ENCODE measurements at places on chromosomes 12 and 14.

DNA sequence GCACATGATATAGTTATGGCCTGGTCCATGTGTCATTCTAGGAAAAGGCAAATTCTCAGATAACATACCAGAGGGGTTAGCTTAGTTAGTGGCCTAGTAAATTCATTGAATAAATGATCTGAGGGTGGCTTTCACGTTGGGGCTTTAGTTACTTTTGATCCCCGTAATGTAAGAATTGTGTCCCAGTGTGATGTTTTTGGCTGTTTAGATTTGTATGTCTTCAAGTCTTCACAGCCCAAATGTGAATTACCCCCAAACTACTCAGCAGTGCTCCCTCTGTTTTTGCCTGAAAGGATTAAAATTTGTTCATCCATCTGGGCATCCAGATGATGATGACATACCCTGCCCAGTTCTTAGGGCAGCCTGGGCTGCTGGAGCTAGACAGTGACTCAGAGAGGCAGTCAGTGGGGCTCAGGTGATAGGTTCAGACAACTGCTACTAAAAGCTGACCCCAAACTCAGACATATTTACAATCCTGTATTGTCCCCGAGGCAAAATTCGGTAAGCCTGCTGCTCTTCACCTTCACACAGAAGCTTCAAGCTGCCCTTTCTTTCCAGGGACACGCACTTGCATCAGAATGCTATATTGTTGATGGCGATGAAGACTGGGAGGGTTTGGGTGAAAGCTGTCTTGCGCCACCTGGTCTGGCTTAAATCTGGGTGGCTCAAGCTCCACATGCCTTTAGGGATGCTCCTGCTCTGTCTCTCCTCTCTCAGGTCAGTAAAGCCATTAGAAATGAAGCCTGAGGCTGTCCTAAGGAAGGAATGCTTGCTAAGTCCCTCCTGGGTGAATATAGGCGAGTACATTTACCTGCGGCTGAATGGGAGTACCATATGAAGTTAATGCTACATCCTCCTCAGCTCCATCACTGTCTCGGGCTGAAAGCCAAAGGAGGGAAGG lies 10.3 kb downstream of the GPRC5D start:
- no peak for DNase-seq

DNA sequence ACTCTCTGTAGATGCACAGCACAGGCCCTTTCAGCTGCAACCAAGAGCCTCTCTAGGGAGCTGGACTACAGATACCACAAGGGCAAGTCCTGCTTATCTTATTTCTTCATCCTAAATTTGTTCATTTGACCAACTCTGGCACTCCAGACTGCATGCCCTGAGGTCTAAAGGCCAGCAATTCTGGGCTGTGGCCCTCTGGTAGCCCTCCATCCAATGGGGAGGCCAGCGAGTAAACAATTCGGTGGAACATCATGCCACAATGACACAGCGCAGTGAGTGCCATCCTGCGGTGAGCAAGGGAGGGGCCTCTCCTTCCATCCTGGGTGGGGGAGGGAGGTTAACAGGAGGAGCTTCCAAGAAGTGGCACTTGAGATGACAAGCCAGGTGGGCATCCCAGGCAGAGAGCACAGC lies 652 bp upstream of the SELPLG start:
- DNase-seq, result no peak

GRCh38 chr12:62351326-62351725 lies 91.1 kb downstream of the USP15 start:
- DNase-seq, result no peak

DNA sequence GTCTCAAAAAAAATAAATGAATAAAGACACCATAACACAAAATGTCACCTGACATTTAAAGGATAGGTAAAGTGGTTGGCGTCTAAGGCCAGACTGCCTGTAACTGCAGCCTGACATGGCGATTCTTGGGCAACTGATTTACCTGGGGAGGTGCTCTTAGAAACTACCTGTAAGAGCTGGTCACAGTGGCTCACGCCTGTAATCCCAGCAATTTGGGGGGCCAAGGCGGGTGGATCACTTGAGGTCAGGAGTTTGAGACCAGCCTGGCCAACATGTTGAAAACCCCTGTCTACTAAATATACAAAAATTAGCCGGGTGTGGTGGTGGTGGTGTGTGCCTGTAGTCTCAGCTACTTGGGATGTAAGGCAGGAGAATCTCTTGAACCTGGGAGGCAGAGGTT lies 8.4 kb downstream of the RPL6 start:
- no peak for DNase-seq

- peak; percentile 58 for DNase-seq
Observed at GRCh38 chr12:122203301-122204166, at the start of gene B3GNT4. B3GNT4 (plus strand) TSS chr12:122203709; CDS start chr12:122204619, 910 bp downstream.

DNA sequence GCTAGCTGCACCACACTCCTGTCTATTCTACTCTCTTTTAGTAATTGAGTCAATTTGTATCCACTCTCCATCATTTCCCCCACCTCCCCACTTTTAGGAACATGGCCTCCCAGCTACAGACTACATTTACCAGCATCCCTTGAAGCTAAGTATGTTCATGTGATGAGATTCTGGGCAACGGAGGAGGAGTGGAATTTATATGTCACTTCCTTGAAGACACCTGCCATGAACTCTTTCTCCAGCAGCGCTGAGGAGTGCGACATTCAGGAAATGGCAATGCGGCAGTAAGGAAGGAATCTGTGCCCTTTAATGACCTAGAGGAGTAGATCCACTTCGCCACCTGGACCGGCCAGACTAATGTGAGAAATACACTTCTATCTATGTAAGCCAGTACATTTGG lies 243.7 kb upstream of the DIO2 start:
- no peak for DNase-seq

DNA sequence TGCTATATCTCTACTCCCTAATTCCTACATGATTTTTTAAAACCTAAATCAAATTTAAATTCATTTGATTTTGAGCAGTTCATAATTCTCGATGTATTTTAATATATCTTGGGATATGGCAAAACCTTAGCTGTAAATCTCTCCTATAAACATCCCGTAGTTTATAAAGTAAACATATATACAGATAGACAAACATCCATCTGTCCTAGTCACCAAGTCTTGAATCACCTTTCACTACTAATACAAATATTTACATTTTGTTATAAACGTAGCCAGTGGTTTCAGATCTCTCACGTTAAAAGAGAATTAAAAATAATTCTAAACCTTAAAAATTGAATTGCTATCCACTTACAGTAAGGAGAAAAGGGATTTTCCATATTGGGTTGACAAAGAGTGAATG lies 107.0 kb downstream of the TSHR start:
- DNase-seq, result no peak

DNA sequence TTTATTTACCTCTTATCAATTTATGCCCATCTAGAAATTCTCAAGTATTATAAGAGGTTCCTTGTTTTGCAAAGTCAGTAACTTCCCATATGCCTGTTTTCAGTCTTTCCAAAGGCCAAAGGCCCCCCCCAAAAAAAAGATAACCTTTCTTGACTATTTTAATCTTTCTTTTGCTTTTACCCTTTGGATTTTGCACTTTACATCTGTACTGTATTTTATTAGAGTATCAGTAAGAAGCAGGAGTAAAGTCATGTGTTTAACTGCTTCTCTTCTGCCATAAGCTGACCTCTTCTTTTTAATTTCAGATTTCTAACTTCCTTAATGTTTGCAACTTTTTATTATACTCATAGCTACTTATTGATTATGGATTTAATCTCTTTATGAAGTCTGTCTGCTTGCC lies 716.4 kb upstream of the NOVA1 start:
- DNase-seq, result no peak

DNA sequence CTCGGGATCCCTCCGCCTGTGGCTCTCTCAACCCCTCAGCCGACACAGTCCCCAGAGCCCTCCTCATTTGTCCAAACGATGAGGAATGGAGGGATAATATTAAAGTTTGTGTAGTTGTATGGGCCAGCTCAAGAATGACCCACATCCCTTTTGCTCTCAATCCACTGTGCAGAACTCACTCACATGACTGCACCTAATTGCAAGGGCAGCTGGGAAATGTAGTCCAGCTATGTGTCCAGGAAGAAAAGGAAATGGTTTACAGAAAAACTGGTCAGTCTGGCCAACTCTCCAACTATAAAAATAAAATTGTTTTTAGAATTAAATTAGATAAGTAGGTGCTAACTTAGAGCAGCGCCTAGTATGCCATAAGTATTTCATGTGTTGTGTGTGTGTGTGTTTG lies 66.6 kb downstream of the GALNT8 start:
- no peak for DNase-seq

DNA sequence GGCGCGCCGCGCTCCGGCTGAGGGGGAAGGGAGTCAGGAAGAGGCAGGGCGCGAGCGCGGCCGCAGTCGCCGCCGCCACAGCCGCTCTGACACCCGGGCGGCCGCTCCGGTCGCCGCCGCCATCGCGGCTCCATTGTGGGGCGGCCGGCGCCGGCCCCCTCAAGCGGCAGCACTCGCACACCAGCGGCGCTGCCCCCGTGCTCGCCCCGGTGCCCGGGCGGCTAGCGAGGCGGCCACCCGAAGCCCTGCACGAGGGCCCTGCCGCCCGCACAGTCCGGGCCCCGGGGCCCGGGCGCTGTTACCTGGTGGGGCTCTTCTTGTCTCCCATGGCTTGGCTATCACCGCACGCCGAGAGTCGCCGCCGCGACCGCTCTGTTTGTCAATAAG lies 202 bp downstream of the YAF2 start:
- DNase-seq, result no peak
